ENCODE measurements at places on chromosomes 11 and 22.

GRCh38 chr22:33126881-33127280 lies 68.7 kb upstream of the SYN3 start:
- no peak for DNase-seq

DNA sequence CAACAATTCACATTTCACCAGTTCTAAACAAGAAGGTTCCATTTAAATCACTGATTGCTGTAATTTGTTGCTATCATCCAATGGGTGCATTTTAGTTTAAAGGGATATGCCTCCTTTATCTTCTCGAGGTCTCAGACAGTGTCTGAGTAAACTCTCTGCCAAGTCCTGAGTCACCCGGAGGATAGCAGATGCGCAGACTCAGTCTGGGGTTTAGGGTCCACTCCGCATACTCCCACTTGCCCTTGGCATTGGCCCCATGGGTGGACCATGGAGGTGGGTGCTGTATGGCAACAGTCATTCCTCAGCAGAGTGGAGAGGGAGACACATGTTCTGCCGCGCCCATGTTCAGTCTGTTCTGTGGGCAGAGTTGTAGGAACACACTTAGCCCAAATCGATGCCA lies 65.4 kb upstream of the CRTAM start:
- no peak for DNase-seq

DNA sequence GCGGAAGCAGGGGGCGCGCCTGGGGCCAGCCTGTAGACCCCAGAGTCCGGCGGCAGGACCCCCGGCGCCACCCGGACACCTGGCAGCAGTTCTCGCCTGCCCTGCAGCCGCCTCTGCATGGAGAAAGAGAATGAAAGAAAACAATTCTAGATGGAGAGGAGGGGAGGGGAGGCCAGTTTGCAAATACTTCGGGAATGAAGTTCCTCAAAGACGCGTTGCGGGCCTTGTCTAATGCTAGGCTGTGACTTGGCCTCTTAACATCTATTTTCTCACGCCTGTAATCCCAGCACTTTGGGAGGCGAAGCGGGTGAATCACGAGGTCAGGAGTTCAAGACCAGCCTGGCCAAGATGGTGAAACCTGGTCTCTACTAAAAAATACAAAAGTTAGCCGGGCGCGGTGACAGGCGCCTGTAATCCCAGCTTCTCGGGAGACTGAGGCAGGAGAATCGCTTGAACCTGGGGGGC lies 2.1 kb upstream of the BARX2 start:
- DNase-seq: no peak

GRCh38 chr22:37289156-37289735 lies 6.9 kb downstream of the CYTH4 start:
- DNase-seq: no peak

DNA sequence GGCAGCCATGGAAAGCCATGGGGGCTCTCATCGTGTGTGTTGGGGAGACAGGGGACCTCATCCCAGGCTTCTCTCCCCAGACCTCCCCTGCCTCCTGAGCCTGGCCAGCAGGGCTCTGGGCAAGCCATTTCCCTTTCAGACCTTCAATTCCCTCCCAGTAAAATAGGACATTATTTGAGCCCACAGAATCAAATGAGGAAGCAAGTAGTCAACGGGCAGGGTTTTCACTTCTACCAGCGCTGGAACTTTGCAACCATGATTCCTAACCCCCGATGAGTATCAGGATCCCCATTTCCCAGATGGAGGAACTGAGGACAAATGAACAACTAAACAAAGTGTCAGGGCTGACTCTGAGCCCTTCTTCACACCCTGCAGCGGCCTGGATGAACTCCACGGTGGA lies 48.9 kb upstream of the TCF20 start:
- no peak for DNase-seq

DNA sequence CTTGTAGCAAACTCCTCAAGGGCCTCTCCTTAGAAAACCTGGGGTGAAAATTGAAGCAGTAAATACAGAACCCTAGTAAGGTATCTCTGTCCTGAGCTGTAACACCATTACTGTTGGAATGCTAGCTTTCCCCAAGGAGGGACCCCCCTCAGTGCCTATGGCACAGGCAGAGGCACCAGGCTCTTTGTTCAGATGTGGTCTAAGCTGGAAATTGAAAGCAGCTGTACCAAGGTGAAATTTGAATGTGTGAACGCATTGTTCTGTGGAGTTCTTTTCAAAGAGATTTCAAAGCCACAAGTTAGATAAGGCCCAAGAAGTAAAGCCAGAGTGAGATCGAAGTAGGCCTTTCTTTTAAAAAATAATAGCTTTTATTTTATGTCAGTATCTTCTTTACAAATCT lies 71.9 kb upstream of the HORMAD2 start:
- no peak for DNase-seq

DNA sequence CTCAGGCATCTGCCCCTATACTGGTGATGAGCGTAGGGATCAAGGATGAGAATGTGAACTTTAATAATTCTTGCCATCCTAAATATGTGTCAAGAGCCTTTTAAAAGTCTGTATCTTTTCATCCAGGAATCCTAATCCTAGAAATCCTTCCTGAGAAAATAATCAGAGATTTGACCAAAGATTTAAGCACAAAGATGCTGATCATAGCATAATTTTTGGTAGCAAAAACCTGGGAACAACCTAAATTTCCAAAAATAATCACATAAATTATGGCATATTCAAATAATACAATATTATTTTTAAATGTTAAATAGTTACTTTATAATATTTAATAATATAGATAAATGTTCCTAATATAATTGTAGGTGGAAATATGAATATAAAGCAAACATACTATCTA lies 76.1 kb downstream of the SERGEF start:
- DNase-seq: no peak

DNA sequence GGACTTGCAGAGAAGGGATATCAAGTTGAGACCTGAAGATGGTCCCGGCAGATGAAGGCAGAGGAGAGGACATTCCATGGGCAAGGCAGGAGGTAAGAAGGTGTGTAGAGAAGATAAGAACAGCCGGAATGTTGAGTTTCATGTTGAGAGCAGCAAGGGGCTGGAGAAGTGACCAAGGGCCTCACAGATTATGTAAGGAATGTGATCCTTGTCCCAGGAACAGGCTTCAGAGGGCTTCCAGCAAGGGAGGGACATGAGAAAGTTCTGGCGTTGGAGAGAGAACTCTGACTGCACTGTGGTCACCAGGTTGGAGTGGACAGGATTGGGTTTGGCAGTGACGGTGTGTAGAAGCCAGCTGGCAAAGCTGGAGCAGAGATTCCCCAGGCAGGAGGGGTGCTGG lies 27.6 kb upstream of the PPFIA1 start:
- no peak for DNase-seq

DNA sequence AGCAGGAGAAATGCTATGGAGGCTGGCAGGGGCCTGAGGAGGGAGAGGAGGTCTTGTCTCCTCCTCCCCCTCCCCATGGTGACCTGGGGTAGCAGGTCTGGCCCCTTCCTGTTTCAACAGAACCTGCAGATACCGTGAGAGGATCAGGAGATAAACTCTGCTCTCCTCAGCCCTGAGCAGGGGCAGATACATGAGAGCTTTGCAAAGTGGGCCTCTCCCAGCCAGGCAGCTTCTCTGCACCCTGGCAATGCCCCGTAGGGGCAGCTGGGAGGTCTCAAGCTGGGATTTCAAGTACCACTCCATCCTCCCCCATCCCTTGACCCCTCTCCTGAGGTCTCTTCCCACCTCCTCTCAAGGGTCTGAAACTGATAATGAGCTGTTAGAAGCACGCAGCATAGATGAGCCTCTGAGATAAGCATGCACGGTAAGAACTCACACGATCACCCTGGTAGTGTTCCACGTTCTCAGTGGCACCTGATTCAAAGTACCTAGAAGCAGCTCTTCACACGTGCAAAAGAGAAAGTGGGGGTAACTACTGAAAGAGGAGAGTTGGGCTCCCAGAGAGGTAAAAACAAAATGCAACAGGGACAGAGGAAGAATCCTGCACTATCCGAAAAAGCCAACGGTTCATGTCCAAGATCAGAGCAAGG lies 4.9 kb upstream of the CCDC86 start:
- no peak for DNase-seq

GRCh38 chr11:62464655-62465054 lies 45.8 kb downstream of the SCGB1A1 start:
- no peak for DNase-seq

DNA sequence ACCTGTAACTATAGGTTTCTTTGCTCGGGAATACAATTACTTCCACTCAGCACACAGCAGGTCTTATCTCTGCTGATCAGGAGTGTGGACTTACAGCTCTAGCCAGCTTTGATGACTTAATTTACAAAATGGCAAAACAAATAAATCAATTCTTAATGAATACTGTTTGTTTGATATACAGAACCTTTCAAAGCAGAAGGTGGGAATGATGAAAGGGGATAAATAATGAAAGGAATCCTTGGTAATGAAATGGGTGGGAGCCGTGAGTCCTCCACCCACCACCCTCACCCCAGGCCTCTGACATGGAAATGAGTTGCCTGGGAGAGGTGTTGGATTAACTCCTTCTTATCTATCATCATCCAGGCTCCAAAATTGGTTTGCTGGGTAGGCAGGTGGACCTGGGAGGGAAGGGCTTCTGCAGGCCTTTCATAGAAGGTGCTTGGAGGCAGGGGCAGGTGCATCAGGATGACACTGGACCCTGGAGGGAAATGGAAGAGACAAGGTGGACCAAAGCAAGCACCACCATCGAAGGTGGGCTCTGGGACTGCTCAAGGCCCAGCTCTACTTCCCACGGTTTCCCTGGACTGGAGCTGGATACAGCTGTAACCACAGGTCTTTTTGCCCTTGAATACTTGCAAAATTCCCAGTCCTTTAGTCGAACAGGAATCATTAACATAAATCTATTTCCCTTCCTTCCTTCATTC lies 23.0 kb downstream of the POU2AF1 start:
- no peak for DNase-seq

DNA sequence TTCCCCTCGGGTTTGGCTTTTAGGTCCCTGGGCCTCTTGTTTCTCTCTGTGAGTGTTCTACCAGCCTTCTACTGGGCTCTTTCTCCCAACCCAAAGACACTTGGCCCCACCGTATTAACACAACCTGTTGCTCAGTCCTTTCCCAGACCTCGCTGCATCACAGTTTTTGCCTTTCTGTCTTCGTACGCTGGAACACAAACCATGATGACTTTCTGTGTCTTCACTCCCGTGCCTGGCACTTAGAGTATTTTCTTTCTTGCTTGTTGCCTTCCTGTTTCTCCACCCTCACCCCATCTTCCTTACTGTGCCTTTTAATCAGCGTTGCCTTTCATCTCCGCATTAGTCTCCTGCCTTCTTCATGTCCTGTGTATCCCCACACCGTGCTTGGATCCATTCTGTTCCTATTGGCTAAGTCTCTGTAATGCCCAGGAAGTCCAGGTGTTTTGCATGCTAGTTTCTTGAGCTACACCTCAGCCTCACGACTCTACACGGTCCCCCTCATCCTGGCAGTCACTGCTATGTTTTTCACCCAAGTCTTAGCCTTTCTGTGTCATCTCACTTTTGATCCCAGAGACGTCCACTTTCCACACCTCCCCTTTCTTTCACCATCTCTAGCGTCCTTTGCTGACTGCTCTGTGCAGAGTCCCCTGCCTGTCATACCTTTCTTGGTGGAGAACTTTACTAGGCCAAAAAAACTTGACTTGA lies 1.6 kb downstream of the MARK2 start:
- DNase-seq: no peak

DNA sequence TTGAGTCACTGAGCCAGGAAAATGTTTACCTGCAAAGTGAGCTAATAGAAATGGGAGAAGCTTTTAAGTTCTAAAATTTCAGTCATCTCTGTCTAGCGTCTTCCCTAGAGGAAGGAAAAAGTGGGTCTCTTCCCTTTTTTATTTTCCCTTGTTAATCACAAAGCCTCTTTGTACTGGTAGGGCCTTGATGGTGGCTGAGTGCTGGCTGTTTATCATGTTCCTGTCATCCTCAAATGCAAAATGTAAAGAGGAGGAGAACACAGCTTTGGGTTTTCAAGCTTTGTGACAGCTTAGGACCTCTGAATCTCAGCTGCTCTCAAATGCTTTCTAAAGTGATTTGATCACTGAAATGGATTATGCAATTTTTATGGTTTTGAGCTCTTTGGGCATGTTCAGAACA lies 222.0 kb downstream of the TMEM135 start:
- DNase-seq: no peak

- no peak for DNase-seq
These were observed 3.7 kb downstream of the MIAT start for GRCh38 chr22:26660961-26661578.

DNA sequence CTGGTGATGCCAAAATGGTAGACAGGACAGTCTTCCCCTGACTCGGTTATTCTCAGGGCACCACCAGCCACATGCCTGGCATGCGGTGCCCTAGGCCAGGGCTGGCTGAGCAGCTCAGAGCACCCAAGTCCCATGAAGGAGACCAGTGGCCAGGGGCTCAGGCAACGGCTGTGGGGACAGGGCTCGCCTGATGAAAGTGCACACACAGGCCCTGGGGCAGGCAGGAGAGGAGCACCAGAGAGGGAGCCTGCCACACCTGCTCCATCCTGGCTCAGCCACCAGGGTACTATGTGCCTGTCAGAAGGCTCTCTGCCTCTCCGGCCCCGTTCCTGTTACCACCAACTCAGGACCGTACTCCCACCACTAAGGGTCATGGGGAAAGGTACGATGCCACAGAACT lies 12.1 kb downstream of the ELFN2 start:
- DNase-seq: no peak

DNA sequence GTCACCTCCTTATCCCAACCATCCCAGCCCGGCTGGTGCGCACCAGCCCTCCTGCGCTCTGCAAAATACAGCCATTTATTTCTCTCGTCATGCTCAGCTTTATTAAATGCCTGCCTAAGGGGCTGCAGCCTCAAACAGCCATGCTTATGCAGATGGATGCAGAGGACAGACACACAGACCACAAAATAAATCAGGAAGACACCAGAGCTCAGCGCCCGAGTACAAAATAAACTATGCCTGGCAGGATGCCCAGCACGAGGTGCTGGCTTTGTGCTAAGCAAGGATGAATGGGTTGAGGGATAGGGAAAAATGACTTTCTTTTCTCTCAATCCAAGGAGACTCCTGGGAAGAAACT lies 70.5 kb downstream of the RPUSD4 start:
- DNase-seq: no peak

- DNase-seq: no peak
These were observed 97.3 kb downstream of the ETS1 start for GRCh38 chr11:128490092-128490491.

GRCh38 chr11:133104009-133104744 lies 428.1 kb downstream of the OPCML start:
- DNase-seq: no peak

All from stimulated activated CD8-positive, alpha-beta memory T cell treated with anti-CD3 and anti-CD28 coated beads, Interleukin-4, amount 100 ng/mL, for 24 hours (primary cell).